ENCODE measurements at places on chromosomes 13 and 19.
A peak's percentile ranks its signal among the peaks of the same experiment; 100 is the strongest.

- no peak for DNase-seq
Measured at GRCh38 chr13:113838711-113839201, 25.1 kb downstream of the GAS6 start.

DNA sequence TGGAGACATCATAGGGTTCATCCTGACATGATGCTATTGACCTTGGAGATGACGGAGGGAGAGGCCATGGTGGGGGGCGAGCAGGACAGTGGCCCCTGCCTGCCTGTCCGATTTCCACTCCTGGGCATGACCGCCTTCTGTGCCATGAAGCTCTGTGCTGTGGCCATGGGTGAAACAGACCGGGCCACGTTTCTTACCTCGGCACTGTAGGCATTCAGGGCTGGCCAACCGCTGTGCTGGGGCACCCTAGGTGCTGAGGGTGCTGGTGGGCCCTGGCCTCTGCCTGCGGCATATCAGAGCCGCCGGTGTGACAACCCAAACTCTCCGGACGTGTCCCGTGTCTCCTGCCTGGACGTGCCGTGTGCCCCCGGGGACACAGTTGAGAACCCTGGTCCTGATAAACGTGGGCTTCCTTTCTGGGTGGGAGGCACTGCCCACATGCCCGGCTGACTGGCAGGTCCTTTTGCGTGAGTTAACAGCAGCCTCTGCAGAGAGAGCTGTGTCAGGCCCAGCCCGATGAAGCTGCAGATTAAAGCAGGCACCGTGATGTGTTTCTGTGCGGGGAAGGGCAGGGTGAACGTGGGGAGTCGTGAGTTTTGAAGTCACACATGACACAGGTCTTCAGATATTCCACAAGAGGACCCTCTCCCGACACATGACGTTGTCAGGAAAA, 46.5 kb downstream of the TMEM255B start:
- DNase-seq = no peak

GRCh38 chr19:6416658-6417405, 7.8 kb downstream of the KHSRP start:
- DNase-seq = no peak

DNA sequence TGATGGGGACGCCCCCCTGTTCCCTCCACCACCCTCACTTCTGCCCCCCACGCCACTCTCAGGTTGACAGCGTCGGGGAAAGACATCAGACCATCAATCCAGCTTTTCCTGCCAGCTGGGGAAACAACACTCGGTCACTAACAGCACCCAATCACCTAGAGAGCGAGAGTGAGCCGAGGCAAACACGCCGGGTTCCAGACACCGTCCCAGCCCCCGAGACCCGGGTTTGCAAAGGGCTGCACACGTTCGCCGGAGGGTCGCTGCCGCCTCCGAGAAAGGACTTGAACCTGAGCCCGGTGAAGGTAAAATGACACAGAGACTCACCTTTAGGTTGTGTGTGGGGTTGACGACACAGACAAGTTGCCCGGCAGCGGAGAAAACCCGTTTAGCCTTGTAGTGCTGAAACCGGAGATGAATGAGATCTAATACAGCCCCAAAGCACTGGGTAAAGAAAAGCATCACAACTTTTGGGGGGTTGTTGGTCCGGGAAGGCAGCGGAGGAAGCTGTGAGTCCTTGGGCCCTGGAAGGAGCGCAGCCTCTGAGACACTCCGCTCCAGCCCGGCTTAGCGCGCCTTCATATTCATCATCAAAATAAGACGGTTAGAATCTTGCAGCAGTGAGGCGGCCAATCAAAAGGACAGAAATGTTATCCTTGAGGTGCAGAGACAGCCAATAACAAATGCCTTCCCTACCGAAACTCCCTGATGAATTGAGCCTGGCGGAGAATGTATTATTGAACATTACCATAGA, at the start of gene SIAH3:
SIAH3 (minus strand) TSS at position 583 of the 751 bp plus-strand sequence; CDS start at position 459, 124 bp downstream.
- peak; percentile 17 for DNase-seq

DNA sequence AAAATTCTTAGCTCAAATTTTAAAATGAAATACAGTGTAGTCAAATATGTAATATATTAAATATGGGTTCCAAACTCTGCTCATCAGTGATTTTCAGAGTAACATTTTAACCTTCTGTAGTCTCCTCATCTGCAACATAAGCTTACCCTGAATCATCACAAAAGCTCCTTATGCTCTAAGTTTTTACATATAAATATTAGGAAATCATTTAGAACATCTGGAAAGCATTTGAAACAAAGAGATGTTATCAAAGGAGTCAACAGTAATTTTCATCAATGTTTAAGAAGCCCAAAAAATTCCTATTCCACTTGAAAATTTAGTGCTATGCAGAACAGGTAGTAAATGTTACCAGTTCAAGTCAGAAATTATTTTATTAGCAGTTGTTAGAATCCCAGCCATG, 224.7 kb downstream of the DCT start:
- no peak for DNase-seq

- DNase-seq = no peak
Measured at GRCh38 chr13:113232208-113233003, 23.0 kb downstream of the CUL4A start.

DNA sequence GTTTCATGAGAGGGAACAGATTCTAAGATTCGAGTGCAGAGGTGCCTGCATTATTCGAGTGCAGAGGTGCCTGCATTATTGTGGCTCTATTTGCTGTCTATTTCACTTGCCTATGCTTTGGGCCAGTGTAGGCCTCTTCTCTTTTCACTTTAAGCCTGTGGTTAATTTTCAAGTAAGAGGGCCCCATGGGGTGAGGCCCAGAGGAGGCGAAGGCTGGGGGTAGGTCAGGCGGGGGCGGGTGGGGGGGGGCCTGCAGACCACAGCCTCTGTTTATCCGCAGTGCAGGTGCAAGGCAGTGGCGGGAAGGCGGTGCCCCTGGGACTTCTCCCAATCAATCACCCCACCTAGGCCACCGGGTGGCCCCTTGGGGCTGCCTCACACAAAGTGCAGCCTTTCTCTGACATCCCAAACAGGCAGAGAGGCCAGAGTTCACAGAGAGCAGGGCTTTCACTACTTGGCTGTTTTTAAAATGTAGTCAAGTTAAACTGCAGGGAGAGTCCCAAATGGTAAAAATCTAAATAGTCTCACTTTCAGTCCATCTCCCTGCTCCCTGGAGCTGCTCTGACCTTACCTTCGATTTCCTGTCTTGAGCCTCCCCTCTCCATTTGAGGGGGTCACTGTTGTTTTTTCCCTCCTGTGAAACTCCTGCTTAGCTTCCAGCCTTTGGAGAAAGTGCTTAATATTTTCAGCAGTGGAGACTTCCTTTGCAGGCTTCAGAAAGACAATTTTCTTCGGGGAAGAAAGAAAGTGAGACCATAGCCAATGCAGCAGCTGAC, 249.0 kb downstream of the DLEU7 start:
- DNase-seq = peak; percentile 73

GRCh38 chr13:20848203-20848602, 54.3 kb downstream of the XPO4 start:
- no peak for DNase-seq

DNA sequence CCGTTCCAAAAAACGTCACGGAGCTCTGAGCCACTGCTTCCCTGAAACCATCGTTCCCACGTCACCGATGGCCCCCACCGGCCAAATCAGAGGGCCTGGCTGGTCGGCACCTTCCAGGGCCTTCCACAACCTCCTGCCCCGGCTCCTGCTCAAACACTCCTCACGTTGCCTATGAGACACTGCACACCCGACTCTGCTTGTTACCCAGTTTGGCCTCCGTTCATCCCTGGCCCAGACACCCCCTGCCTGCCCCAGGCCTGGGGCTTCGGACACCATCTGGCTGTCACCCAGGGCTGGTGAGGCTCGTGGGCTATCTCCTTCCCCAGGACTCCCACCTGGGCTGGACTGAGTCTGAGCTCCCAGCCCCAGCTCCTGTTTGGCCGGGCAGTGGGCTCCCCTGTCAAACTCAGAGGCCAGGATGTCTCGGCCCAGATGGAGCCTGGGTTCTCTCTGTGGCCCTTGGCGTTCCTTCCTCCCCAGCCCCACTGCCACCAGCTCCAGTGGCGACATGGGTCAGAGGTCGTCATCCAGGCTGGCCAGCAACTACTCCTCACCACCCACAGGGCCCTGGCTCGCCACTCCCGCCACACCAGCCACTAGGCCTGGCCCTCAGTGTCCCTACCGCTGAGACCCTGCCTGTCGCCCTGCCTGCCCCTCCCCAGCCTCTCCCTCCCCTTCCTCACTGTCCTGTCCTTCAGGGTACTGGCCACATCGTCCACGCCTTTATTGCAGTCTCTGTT, 17.7 kb downstream of the CERS1 start:
- DNase-seq = no peak

Data from activated naive CD8-positive, alpha-beta T cell treated with anti-CD3 and anti-CD28 coated beads for 36 hours (primary cell).